EL (cell line): ENCODE measurements at places on chromosomes 4 and X.

DNA sequence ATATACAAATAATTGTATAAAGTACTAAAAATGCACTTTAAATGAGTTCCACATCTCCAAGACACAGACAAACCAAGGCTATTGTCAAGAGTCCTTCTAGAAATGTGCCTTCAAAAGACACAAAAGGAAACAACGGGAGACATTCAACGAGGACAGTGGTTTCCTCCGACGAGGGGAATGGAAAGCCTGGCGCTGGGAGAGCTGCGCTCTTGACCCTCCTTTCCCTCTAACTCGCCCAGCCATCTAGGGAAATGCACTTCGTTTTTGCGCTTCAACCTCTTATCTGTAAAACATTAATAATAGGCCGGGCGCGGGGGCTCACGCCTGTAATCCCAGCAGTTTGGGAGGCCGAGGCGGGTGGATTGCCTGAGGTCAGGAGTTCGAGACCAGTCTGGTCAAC lies 37.0 kb downstream of the ZFP42 start:
- DNase-seq = no peak

DNA sequence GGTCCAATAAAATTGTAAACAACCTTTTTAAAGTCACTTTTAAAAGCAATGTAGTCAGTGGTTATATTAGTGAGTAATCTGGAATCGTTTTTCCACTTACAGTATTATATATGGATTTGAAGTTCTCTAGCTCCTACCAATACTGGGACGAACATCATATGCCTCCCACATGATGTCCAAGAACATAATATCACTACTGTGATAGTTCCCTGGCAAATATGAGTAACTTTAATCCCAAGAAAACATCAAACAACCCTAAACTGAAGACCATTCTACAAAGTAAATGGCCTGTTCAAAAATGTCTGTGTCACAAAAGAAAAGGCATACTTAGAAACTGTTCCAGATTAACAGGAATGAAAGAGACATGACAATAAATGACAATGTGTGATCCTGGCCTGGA lies 53.6 kb upstream of the FGFBP2 start:
- no peak for DNase-seq

GRCh38 chrX:63934791-63935190 lies 149.8 kb upstream of the ARHGEF9 start:
- DNase-seq = no peak

DNA sequence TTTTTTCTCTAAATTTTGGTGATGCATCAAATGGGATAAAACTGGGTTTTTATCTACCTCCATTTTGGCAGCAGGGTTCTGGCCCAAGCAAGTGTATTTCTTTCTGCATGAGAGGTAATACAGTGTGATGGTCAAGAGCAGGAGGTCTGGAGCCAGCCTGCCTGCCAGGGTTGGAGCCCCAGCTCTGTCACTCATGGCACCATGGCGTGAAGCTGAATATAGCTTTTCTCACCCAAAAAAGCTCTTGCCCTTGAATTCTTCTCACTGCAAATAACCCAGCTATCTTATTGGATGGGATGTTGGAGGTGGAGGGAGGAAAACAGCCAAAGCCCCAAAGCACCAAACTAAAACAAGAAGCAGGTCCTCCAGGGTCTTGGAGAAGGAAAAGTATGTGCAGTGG lies 218.4 kb downstream of the ARHGAP10 start:
- no peak for DNase-seq

- DNase-seq = no peak
Observed at GRCh38 chr4:73788411-73788810, 48.0 kb downstream of the CXCL8 start.

- DNase-seq = no peak
Observed at GRCh38 chr4:39427520-39428114, 20.9 kb downstream of the KLB start.

- DNase-seq = no peak
Observed at GRCh38 chr4:13903901-13904300, 276.4 kb upstream of the BOD1L1 start.

DNA sequence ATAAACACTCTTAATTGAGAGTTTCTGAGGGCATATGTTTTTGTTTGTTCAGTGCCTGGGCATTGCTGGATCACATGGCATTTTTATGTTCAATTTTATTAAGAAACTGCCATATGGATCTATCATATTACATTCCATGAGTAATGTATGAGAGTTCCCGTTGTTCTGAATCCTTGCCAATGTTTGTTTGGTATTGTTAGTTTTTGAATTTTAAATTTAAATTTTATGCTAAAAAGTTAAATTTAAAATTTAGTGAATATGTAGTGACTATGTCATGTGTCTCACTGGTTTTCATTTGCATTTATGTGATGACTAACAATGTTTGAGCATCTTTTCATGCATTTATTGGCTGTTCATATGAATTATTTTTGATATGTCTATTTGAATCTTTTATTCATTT lies 54.8 kb upstream of the GEMIN8 start:
- no peak for DNase-seq

DNA sequence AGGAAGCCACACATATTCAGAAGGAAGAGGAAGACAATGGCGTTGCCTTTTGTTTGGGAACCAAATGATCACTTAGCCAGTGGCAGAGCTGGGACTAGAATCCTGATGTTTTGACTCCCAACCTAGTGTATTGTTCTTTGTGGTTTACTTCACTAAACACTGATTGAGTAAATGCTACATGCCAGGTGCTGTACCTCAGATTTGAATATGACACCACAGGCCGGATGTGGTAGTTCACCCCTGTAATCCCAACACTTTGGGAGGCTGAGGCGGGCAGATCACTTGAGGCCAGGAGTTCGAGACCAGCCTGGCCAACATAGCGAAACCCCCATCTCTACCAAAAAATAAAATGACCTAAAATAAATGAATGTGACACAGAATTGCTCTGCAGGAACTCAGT lies 8.4 kb downstream of the NDUFA1 start:
- DNase-seq = no peak

DNA sequence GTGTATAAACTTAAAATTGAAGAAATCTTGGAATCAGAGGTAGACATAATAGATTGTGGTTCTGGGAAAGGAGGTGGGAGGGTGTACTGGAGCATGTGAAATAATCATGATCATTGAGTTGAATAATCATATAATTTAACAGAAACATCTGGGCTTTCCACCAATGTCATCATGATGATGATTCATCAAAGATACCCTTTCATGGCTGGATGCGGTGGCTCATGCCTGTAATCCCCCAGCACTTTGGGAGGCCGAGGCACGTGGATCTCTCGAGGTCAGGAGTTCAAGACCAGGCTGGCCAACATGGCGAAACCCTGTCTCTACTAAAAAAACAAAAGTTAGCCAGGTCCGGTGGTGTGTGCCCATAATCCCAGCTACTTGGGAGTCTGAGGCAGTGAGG lies 6.7 kb upstream of the RUFY3 start:
- DNase-seq = no peak

GRCh38 chr4:122555216-122555615 lies 65.7 kb downstream of the IL21 start:
- DNase-seq = no peak

- DNase-seq = no peak
Observed at GRCh38 chr4:130147641-130148040, 1051.7 kb downstream of the C4orf33 start.

DNA sequence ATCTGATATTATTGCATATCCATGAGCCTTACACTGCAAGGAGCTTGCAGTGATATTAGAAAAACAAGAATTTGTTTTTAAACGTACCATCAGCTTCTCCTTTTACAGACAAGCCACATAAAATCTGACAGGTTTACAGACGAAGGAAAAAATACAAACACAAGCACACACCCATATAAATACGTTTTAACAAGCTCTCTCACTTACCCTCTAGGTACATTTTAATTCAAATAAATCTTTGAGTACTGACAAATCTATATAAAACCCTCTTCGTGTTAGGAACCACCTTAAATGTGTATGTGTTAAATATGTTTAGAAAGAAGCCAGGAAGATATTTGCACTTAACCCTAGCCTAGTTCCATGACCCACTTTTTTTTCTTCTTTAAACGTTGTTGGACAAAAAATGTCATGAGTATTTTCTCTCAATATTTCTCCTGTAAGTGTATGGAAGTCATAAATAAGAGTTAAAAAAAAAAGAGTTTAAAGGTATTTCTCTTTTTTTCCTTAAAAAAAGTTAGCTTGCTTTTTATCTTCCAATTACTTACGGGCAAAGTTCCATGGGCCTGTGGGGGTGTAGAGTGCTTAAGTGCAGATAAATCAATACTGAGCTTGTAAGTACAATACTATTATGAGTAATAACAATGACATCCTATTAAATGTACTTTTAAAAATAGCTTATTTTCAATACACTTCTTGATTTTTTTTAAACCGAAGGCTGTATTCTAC lies 1.5 kb downstream of the ARAP2 start:
- no peak for DNase-seq
